ENCODE measurements at places on chromosomes 3 and 15.

- DNase-seq, result no peak
Measured at GRCh38 chr3:72690629-72691028, 157.6 kb downstream of the SHQ1 start.

DNA sequence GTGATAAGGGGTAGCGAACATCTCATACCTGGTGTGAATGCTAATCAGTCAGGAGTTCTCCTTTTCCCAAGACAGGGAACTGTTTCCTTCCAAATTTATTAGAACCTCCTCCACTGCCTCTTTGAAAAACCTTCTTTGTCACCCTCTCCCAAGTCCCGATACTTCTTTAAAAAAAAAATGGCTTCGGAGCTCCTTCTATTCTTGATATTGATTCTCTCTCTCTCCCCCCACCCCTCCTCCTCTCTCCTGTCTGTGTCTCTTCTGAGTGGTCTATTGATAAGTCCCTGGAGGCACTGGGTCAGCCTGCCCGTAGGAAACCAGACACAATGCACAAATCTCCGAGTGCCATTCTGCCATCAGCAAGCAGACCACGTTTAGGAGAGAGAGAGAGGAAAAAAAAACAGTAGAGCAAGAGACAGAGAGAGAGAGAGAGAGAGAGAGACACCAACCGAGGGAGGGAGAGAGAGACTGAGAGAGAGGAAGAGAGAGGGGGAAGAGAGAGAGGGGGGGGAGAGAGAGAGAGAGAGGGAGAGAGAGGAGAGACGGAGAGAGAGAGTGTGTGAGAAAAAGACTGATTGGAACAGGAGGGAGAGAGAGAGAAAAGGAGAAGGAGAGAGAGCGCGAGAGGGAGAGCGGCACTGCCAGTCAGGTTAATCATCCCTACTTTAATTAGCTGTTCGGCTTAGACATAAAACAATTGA is 160.9 kb downstream of the TIGIT start:
- no peak for DNase-seq

DNA sequence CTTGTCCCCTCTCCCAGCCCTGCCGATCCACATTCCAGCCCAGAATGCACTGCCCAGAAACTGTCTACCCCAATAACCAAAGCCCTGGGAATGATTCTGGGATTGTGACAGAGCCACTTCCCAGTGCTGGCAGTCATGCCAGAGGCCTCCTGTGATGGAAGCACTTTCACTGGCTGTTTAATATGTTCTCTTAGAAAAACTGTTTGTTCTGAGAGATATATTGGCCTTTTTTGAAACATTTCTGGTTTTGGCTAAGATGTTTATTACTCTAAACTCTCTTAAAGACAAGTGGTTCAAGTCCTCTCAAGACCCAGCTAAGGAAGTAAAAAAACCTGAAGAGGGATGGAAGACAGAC is 74.0 kb upstream of the HACD2 start:
- no peak for DNase-seq

GRCh38 chr15:100824211-100824610 is 55.4 kb upstream of the ALDH1A3 start:
- DNase-seq, result no peak

- no peak for DNase-seq
Measured at GRCh38 chr3:33681667-33682066, 36.4 kb downstream of the CLASP2 start.

- DNase-seq, result no peak
Measured at GRCh38 chr15:41241221-41241964, 10.3 kb downstream of the CHP1 start.

DNA sequence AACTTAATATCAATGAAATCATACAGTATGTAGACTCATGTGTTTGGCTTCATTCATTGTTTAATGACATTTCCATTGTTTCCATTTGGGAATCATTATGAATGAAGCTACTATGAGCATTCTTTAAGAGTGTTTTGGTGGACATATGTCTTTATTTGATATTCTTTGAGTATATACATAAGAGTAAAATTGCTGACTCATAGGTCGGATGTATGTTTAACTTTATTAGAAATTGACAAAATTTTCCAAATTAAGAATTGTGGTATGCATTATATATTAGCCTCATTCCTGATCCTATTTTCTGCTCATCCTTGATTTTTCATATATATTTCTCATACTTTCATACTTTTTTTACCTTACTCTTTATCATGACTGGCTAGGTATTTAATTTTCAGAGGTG is 28.7 kb upstream of the CMC1 start:
- DNase-seq, result no peak
